ENCODE measurements at places on chromosomes 16 and 17.

DNA sequence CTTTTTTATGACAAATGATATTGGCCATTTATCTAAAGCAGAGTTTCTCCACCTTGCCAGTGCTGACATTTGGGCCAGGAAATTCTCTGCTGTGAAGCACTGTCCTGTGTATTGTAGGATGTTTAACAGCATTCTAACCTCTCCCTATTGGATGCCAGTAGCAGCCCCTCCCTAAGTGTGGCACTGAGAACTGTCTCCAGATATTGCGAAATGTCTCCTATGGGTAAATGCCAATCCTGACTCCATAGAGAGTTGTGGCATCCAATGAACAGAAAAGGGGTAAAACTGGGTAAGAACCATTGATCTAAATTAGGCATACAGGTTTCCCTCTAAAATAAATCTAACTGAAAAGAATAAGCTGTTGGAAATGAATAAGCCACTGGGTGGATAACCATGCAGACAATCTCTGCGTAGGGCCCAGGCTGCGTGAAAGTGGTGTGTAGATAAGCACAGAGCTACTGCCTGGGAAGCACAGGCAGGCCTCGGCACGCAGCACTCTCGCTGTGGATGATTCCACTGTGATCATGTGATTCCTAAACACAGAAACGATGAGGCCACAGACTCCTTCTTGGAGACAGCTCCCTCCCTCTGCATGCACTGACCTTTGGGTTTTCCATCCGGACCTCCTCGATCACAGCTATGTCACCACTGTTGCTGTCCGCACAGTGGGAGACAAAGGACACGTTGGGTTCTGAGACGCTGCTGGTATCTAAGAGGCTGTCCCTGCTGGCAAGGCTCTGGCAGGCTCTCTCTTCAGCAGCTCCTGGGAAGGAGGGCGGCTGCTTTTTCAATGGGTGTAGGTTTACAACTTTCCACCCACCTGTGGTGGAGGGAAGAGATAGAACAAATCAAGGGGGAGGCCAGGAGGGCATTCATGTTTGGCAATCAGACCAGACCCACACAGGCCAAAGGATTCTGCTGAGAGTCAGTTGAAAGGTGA lies 44.1 kb downstream of the GTF3C1 start:
- no peak for DNase-seq

GRCh38 chr17:44968225-44969143 lies at the start of gene C1QL1:
Gene C1QL1, minus strand, starts transcription at chr17:44968303. Its CDS starts 255 bp downstream, at chr17:44968048.
- peak; percentile 74 for DNase-seq

- DNase-seq = no peak
Measured at GRCh38 chr17:51590071-51590656, 329.8 kb downstream of the UTP18 start.

DNA sequence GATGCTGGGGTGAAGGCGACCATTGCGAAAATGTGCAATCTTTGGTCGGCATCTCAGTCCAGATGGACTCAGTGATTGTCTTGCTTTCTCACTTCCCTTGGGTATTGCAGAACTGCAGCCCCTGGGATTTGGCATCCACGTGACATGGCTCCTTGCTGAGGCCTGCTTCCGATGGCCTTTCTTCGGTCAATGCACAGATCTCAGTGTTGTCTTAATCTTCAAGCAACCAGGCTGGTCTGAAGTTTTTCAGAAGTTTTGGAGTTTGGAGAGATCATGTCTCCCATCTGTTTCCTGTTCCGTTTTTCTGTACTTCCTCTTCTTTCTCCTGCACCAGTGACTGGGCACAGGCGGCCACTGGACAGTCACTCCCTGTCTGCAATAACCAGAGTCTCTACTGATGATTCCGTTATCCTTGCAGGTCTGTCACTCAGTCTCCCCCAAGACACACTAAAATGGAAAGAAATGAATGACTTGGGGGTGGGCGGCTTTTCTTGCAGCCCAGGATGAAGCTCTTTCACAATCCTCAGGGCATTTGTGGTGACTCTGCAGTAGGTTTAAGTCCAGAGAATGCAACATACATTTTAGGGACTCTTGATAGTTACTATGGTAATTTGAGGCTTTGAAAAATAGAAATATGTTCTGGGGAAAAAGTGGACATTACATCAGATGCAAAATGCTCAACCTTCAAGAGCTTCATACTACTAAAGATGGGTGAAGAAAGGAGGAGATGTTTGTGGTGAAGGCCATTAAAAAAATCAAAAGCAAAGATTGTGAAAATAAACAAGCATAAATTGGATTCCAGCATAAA lies 106.3 kb upstream of the ZFHX3 start:
- no peak for DNase-seq
